Mesothelial cell of epicardium (in vitro differentiated cells): ENCODE measurements at places on chromosomes 13 and 19.
A peak's percentile ranks its signal among the peaks of the same experiment; 100 is the strongest.

GRCh38 chr13:44347301-44347700, 26.3 kb upstream of the SERP2 start:
- no peak for DNase-seq
- no peak overlapping the region for H3K4me3 ChIP-seq
- H3K4me1 ChIP-seq, result peaks cover 15% of the 10 kb centered on the region
- no peaks in the 10 kb centered on the region for H3K27me3 ChIP-seq

DNA sequence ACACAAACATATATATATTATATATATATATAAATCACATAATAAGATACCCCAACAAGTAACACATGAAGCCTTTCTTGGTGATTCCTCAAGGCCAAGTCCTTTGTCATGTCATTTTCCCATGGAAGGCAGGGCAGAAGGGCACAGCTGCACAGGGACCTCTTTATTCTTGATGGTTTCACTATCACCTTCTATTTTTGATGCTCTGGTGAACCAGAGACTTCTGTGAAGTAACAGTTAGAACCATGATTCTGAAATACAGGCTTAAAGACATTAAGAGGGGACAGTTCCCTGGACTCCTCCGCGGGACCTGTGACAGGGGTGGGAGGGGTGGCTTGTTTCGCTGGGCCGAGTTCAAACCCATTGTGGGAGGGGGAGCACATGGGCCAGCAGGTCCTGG, 104.0 kb downstream of the DGKH start:
- H3K4me3 ChIP-seq, result no peak overlapping the region
- H3K4me1 ChIP-seq, result peaks cover 24% of the 10 kb centered on the region
- H3K36me3 ChIP-seq, result peaks cover 3% of the 10 kb centered on the region
- DNase-seq, result no peak

GRCh38 chr13:72990953-72991352, 67.9 kb upstream of the KLF5 start:
- no peaks in the 10 kb centered on the region for H3K27me3 ChIP-seq
- peaks cover 27% of the 10 kb centered on the region for H3K36me3 ChIP-seq
- DNase-seq, result no peak
- no peak overlapping the region for H3K27ac ChIP-seq
- peaks cover 11% of the 10 kb centered on the region for H3K4me1 ChIP-seq

- no peaks in the 10 kb centered on the region for H3K27me3 ChIP-seq
- no peaks in the 10 kb centered on the region for H3K36me3 ChIP-seq
These were observed 43.7 kb downstream of the ELF1 start for GRCh38 chr13:40975441-40975840.

DNA sequence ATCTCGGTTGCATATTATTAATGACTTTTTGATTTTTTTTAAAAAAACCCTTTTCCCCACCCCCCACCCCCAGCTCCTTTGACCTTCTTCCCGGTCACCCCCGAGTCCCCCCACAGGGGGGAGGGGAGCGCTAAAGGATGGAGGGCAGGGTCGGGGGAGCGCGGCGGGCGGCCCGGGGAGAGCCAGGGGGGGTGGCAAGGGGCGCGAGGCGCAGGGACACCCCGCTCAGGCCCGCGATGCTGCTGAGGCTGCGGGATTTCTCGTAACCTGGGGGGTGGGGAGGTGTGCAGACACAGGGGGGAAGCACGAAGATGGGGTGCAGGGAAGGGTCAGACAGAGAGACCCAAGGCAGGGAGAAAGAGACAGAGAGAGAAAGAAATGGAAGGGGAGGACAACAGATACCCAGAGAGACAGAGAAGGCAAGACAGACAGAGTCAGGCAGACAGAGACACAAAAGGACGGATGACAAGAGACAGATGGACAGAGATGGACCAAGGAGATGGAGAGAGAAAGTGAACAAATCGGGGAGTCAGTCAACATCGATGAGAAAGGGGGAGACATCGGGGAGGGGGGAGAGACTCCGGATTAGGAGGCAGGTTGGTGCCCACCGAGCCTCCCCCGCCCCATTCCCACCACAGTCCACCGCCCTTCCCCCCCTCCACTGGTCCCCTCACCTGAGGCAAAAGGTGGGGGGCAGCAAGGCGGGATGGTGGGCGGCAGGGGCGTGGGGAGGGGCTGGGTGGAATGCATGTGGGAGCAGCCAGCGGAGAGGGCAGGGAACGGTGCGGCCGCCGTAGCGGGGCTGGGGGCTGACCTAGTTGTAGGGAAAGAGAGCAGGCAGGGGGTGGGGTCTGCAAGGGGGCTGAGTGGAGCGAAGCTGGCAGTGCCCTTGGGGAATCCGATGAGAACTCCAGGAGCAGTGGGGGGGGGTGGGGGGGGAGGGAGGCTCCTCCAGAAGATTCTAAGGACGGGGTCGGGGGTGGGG, 14.2 kb downstream of the KCNC3 start:
- peaks cover 58% of the 10 kb centered on the region for H3K27me3 ChIP-seq
- peak overlapping the region; percentile 75 for H3K4me3 ChIP-seq
- DNase-seq, result no peak

DNA sequence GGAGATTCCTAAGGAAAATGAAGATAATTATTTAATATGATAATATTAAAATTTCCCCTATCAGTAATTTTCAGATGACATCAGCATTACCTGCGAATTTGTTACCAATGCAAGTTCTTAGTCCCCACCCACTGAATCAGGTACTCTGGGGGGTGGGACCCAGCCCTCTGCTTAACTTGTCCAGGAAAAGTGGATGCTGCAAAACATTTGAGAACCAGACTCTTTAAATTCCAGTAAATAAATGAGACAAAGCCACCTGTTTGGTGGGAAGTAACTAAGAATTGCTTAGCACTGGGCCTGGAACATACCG, 495 bp upstream of the ZNF599 start:
- no peak overlapping the region for H3K27ac ChIP-seq
- H3K36me3 ChIP-seq, result peaks cover 11% of the 10 kb centered on the region
- H3K4me3 ChIP-seq, result peak overlapping the region; percentile 92
- peaks cover 13% of the 10 kb centered on the region for H3K27me3 ChIP-seq
- peaks cover 14% of the 10 kb centered on the region for H3K4me1 ChIP-seq
